ENCODE measurements at places on chromosomes 13 and 19.

- no peak for DNase-seq
Observed at GRCh38 chr13:82681535-82681934, 1200.7 kb downstream of the SLITRK1 start.

DNA sequence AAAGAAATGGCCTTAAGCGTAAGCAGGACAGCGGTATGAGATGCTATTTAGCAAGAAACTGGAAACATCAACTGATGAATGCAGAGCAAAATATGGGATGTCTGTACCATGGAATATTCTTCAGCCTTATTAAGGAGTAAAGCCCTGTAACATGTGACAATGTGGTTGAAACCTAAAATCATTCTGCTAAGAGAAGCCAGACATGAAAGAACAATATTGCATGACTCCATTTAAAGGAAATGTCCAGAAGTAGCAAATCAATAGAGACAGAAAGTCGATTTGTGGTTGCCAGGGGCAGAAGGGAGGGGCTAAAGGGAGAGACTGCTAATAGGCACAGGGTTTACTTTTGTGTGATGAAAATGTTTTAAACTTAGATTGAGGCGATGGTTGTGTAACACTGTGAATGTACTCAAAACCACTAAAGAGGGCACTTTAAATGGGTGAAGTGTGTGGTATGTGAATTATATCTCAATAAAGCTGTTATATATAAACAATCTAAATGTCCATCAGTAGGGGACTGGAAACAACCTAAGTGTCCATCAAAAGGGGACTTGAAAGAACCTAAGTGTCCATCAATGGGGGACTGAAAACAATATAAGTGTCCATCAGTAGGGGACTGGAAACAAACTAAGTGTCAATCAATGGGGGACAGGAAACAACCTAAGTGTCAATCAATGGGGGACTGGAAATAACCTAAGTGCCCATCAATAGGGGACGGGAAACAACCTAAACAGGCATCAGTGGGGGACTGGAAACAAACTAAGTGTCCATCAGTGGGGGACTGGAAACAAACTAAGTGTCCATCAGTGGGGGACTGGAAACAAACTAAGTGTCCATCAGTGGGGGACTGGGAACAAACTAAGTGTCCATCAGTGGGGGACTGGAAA is 45.4 kb downstream of the CCL25 start:
- DNase-seq = no peak

GRCh38 chr13:20217168-20217567 is 15.0 kb downstream of the GJB6 start:
- DNase-seq = no peak

- DNase-seq = no peak
Observed at GRCh38 chr13:82344867-82345266, 1537.4 kb downstream of the SLITRK1 start.

DNA sequence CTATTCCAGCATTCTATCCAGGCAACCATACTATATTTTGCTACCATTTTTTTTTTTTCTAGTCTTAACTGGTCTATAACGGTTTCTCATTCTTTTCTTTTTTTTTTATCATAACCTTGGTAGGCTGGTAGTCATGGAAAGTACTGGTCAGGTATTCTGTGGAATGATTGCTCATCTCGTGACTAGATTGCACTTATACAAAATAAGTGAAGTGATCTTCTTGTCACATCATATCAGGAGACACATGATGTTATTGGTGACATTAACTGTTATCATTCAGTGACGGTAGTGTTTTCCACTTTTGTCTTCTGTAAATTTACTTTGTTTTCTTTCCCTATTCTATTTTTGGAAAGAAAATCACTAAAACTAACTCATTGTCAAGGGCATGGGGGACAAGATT is 239.3 kb upstream of the SLITRK6 start:
- DNase-seq = no peak

GRCh38 chr19:6530386-6531162 is at the start of gene TNFSF9:
Gene TNFSF9 (plus strand): TSS chr19:6531026. CDS start chr19:6531037, 11 bp downstream.
- DNase-seq = peak; percentile 89

GRCh38 chr19:7242601-7243258 is 51.5 kb downstream of the INSR start:
- DNase-seq = no peak

- DNase-seq = no peak
Observed at GRCh38 chr13:24218338-24218737, 57.8 kb downstream of the SPATA13 start.

- no peak for DNase-seq
Observed at GRCh38 chr19:28213470-28214082, 999.4 kb downstream of the UQCRFS1 start.

DNA sequence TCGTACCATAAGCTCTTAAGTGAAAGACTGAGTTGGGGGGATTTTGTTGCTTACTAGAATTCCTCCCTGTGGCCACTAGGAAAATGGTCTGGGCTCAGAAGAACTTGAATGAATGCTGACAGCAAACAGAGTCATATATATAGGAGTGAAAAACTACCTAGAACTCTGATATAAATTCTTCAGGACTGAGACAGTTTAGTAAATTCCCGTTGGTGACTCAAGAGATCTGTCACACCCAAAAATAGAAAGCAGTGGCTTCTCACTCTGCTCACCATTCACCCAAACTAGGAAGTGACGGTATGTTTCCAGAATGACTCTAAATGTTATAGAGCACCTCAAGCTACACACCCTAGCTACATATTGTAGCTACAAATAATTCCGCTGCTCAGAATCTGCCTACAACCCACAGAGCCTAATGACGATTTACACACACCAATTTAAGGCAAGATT is 116.2 kb downstream of the TBC1D4 start:
- peak; percentile 47 for DNase-seq
